CD4-positive, CD25-positive, alpha-beta regulatory T cell (primary cell): ENCODE measurements at places on chromosomes 2 and 18. TPM values are rescaled to one million over a fixed set of nuclear protein-coding genes. Genes with fewer than 3 reads are reported as not detected.

- no peak for DNase-seq
Measured at GRCh38 chr18:9848170-9848879, 37.4 kb upstream of the TXNDC2 start.

Gene AMER3
- not detected for total RNA-seq

GRCh38 chr2:152284398-152284797 lies 50.6 kb upstream of the FMNL2 start:
- DNase-seq, result no peak

DNA sequence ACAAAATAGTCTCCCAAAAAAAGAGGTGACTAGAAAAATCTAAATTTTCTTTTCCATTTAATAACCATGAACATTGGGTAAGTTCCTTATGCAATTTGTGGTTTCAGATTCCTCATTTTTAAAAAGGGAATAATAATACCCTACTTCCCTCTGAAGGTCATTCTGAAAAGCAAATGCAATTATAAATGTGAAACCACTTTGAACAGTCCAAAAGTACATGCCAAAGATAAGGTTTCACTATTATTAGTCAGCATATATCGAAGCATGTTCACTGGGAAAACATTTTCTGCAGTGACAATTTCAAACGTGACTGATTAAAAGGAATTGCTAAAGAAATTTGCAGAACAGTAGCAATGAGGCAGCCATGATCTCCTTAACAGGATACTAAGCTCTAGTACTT lies 100.1 kb upstream of the RNF152 start:
- no peak for DNase-seq

Gene ASTL
- 9.7 TPM for total RNA-seq

Gene ZFAND2B
- total RNA-seq, result 70.8 TPM

GRCh38 chr18:74899554-74899953 lies 301.9 kb downstream of the ZNF407 start:
- no peak for DNase-seq

GRCh38 chr2:234788841-234789240 lies 163.0 kb upstream of the SH3BP4 start:
- no peak for DNase-seq

GRCh38 chr2:174246944-174247381 lies 1.4 kb downstream of the OLA1 start:
- DNase-seq, result no peak
